ENCODE measurements at places on chromosomes 11 and 22.
A peak's percentile ranks its signal among the peaks of the same experiment; 100 is the strongest.

GRCh38 chr11:58560842-58561241, 14.8 kb downstream of the LPXN start:
- no peak for DNase-seq

DNA sequence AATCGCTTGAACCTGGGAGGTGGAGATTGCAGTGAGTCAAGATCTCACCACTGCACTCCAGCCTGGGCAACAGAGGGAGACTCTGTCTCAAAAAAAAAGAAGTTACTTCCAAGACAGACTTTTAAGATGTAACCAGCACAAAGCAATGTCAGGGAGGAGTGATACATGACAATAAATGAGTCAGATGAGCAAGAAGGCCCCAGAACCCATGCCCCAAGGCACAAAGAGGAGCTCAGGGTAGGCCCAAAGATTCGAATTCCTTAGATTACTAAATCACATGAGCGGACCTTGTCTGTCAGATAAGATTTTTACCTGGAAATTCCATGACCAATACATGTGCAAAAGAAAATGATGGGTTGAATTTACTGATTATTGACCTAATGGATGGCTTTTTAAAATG, 10.5 kb upstream of the JHY start:
- DNase-seq: no peak

GRCh38 chr11:111765320-111765983, 737 bp downstream of the PPP2R1B start:
- DNase-seq: peak; percentile 55

DNA sequence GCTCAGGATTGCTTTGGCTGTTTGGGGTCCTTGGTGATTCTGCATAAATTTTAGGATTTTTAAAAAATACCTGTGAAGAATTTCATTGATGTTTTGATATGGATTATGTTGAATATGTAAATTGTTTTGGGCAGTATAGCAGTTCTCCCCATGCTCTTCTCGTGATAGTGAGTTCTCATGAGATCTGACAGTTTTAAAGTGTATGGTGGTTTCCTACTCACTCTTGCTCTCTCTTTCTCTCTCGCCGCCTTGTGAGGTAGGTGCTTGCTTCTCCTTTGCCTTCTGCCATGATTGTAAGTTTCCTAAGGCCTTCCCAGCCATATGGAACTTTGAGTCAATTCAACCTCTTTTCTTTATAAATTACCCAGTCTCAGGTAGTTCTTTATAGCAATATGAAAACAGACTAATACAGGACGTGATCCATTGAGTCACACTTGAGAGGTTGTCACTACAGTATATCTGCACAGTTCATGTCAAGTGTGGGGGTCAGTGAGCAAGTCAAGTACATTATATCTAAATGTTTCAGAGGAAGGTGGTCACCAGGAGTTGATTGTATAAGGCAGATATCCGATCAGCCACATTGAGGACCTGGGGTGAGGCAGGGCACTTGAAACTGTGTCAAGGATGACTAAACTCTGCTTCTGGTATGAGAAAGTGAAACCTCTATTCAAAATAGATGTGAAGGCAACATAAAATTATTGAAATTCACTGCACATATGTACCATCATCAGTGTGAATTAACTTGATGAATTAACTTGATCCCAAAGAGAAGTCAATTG, 70.7 kb upstream of the CCDC179 start:
- no peak for DNase-seq

DNA sequence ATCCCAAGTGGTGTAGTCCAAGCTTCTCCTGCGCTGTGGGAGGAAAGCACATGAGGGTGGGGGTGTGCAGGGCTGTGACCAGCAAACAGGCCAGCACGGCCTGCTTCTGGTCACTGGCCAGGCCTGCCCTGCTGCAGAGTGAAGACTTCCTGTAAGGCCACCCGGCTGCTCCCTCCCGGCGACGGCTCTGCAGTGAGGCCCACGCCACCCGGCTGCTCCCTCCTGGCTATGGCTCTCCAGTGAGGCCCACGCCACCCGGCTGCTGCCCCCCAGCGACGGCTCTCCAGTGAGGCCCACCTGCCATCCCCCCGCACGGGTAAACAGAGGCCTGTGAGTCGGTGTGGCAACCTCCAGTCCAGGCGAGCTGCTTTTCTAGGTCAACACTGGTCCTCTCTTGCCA, 31.4 kb upstream of the BRSK2 start:
- no peak for DNase-seq

- DNase-seq: peak; percentile 15
Measured at GRCh38 chr22:45867118-45867905, 109.7 kb downstream of the WNT7B start.

DNA sequence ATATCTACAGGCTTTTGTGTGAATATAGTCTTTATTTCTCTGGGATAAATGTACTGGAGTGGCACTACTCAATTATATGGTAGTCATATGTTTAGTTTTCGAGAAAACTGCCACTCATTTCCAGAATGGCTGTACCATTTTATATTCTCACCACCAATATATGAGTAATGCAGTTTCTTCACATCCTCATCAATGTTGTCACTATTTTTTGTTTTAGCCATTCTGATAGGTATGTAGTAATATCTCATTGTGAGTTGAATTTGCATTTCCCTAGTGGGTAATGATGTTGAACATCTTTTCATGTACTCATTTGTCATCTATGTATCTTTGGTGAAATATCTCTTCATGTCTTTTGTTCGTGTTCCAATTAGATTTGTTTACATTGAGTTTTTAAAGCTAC, 18.0 kb downstream of the ACRV1 start:
- no peak for DNase-seq

DNA sequence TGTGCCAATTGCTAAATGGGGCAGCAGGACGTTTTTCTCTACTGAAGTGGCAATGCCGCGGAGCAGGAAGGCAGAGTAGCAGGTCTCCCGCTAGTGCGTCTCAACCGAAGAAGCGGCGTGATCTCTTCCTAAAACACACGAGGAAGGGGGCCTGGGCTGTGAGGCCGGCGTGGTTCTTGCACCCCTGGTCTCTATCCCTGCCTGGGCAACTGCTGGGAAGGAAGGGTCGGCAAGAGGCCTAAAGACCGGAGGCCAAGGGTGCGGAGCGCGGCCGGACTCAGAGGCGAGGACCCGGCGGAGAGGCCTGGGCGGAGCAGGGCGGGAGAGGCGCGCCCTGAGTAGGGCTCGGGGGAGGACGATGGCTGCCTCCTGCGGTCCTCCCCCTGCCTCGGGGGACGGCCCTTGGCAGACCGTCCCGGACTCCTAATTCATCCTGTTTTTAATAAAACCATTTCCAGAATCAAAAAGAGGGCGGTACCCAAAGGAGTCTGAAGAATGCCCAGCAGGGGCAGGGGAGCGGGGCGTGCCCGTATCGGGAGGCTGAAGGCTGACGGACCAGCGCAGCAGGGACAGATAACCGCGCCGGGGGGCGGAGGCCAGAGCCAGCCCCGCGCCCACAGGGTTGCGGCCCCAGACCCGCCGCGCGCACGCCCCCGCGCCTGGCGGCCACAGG, 572 bp upstream of the APLP2 start:
- no peak for DNase-seq

GRCh38 chr11:121358760-121359159, 66.2 kb downstream of the SC5D start:
- no peak for DNase-seq

GRCh38 chr22:38949889-38950405, 7.5 kb upstream of the APOBEC3A start:
- no peak for DNase-seq

DNA sequence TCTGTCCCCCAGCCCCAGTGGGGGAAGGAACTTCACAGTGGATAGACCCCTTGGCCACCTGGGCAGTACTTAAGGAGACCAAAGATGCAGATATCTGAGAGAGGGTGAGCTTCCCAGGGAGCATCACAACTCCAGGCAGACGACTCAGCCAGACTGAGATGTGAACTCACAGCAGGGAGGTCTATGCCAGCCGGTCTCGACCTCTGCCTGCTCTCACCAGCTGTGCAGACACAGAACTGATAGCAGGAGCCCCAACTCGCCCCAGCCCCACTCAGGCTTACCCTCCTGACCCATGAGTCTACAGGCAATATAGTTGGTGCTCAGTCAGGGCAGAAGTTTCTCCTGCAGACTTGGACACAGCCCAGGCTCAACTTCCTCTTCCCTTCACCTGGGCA, 29.7 kb upstream of the ACCSL start:
- no peak for DNase-seq

GRCh38 chr11:74929431-74930363, 19.2 kb downstream of the XRRA1 start:
- DNase-seq: peak; percentile 93

DNA sequence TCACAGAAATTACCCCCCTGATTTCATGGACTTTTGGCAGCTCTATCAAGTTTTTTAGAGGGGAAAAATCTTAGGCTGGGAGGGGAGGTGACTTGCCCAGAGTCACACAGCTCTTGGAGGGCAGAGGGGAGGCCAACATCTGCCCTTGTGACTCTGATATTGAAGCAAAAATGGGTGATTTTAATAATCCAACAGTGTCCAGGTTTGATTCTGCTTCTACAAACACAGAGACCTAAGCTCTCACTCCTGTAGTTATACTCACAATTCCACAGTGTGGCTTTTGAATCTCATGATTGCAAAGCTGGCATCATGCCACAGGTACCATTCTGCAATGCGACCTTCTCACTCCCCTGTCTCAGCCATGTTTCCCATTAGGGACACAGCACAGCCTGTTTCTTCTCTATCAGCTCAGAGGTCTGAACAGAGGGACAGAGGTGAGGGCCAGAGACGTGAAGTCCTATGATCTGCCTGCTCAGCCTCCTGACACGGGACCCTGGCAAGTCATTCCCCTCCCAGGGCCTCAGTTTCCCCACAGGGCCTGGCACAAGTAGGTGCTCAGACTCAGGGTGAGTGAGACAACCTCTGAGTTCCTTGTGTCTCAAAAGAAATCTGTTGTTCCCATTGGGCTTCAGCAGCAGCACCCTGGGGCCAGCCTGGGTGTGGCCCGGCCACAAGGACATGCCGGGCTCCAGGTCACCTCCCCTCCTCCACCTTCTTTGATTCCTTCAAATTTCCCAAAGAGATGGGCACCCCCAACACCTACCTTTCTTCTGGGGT, 766 bp downstream of the APOL2 start:
- peak; percentile 76 for DNase-seq

GRCh38 chr11:108237058-108237481, 14.2 kb downstream of the ATM start:
- DNase-seq: no peak

GRCh38 chr11:106086135-106086534, 8.7 kb downstream of the AASDHPPT start:
- no peak for DNase-seq

- DNase-seq: no peak
Measured at GRCh38 chr11:66495401-66495854, 15.0 kb upstream of the BBS1 start.

DNA sequence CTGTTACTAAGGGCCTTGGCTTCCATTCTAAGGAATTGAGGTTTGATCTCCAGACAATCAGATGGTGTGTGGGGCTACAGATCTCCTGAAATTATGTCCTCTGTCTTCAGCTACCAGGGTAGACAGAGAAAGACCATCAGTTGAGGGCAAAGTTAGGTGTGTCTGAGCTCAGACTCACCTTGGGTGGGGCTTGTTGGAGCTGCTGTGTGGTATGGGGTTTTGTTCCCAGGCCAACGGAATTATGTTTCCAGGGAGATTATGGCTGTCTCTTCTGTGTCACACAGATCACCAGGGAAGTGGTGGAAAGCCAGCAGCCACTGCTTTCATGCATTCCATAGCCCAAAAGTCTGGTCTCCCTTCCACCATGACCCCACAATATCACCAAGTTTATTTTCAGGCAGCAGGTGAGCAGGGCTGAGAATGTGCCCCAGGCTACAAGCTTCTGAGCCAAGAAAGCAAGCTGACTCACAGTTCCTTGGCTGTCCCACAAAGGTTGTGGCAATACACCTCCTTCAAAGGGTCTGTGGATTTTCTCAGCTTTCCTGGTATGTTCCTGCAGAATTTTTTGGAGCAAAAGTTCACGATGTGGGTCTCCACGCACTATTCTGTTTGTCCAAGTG, 714.9 kb downstream of the LUZP2 start:
- DNase-seq: no peak

DNA sequence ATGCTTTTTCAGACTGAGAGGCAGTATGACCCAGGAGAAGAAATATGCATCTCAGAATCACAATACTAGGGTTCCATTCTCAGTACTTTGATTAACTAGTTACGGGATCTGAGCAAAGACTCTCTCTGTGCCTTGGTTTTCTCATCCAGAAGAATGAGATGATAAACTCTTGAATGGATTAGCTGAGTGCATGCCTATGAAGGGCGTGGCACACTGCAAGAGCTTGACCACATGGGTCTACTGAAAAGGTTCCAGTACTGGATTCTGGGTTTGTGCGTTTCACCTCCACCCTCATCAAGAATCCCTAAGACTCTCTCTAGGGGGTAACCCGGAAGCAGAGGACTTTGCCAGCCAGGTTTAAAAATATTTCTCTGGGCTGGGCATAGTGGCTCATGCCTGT, 25.6 kb downstream of the PGA5 start:
- no peak for DNase-seq

DNA sequence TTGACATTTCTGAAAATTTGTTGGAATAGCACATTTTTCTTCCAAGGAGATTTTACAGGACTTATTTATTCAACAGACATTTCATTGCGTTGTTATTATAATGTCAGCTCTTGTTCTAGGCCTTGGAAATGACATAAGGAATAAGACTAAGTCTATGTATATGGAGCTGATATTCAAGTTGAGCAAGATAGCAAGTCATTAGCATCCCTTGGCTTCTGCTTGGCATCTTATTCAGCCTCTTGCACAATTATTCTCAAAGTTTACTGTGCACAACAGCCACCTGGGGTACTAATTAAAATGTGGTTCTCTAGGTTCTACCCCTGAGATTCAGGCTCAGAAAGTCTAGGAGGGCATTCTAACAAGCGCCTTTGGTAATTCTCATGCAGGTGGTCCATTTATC, 304.8 kb upstream of the DDI1 start:
- DNase-seq: no peak

- peak; percentile 86 for DNase-seq
Measured at GRCh38 chr11:47856186-47856585, 8.0 kb upstream of the NUP160 start.

- DNase-seq: peak; percentile 63
Measured at GRCh38 chr11:65116370-65117205, 913 bp downstream of the ZNHIT2 start.

GRCh38 chr11:131903074-131903473, 532.7 kb downstream of the NTM start:
- no peak for DNase-seq

DNA sequence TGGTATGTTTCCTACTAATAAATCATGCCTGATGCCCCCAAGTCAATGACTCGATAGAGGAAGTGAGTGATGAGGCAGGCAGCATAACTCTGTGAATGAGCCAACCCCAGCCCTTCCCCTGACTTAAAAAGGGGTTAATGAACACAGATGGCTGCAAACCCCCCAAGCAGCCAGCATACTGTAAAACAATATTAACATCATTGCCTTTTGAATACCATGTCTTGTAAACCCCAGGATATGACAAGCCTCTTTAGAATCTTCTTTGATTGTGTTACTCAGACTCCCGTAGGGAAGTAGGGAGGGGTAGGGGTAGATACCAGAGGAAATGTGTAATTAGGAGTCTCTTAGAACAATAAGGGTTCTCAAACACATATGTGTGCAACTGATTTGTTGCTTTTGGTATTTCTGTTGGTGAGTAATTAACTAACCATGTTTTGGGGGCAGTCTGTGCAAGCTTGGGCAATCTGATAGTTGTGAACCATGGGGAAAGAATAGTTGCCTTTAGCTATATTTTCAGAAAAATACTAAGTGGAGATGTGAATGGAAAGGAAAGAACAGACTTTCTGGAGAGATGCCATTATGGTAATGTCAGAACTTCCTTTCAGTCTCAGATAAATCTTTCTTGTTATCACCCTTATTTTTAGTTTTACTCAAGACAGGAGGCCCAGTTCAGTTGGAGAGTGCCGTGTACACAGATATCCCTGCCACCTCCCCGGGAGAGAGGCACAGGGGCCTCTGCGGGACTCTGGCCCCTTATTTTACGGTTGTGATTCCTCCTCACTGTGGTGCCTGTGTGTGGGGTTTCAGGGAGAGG, 701.8 kb downstream of the NTM start:
- DNase-seq: no peak
